A549 (cell line): ENCODE measurements at places on chromosomes 5 and 9.

GRCh38 chr9:125262294-125262991, 817 bp downstream of the GAPVD1 start:
- no peak for DNase-seq

GRCh38 chr5:56422076-56422762, 189.1 kb upstream of the ANKRD55 start:
- DNase-seq: no peak

- peak; percentile 81 for DNase-seq
These were observed 186.9 kb upstream of the TRIM32 start for GRCh38 chr9:116499986-116500871.

DNA sequence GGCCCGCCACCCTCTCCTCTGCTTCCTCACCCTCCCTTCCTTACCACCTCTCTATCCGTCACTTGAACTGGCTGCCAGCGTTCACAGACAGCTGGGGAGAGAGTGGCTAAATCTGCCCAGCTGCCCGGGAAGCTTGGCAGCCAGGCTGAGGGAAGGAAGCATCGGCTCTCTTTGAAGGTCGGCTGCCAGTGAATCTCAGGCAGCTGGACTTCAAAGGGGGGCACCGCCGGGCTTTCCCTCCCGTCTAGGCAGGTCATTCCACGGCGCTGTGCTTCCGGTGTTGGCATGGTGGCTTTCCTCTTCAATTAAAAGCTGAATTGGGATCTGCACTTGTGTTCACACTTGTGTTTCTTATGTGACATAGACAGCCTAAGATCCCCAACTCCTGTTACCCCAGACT, 174.0 kb downstream of the GDNF start:
- DNase-seq: no peak

GRCh38 chr9:110308633-110309038, 29.0 kb downstream of the TXNDC8 start:
- no peak for DNase-seq

DNA sequence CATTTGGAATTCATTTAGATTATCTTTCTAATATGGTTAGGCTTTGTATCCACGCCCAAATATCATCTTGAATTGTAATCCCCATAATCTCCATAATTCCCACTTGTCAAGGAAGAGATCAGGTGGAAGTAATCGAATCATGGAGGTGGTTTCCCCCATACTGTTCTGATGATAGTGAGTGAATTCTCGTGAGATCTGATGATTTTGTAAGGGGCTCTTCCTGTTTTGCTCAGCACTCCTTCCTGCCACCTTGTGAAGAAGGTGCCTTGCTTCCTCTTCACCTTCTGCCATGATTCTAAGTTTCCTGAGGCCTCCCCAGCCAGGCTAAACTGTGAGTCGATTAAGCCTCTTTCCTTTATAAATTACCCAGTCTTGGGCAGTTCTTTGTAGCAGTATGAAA, 527.5 kb upstream of the ARRDC3 start:
- no peak for DNase-seq

DNA sequence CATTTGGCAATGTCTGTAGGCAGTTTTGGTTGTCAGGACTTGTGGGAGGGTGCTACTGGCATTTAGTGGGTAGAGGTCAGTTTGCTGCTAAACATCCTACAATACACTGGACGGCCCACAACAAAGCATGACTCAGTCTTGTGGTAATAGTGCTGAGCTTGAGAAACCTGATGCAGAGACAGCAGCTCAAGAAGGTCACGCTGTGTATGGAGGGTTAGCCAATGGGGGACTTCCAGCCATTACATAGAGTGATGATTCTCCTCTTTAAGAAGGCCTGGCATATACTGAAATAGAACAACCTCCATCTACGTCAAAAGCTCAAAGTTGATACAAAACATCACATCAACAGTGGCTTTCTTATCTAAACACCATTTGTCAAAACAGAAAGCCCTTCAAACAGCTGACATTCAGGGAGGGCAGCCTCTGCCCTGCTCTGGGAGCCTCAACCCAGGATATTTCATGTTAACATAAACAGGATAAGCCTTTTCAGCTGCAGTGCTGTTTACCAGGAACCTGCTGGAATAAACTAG, 143.0 kb downstream of the GPBP1 start:
- DNase-seq: peak; percentile 7

DNA sequence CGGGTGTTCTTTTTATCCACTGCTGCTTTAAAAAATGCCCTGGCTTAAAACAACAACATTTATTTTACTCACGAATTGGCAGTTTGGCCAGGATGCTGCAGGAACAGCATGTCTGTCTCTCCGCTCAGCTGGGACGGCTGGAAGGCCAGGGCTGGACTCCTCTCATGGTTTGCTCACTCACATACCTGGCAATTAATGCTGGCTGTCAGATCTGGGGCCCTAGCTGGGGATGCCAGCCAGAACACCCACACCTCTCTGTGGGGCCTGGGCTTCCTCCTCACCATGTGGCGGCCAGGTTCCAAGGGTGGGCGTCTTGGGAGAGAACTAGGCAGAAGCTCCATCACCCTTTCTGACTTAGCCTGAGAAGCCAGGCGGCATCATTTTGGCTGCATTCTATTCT, 189.1 kb upstream of the IL12B start:
- DNase-seq: no peak

DNA sequence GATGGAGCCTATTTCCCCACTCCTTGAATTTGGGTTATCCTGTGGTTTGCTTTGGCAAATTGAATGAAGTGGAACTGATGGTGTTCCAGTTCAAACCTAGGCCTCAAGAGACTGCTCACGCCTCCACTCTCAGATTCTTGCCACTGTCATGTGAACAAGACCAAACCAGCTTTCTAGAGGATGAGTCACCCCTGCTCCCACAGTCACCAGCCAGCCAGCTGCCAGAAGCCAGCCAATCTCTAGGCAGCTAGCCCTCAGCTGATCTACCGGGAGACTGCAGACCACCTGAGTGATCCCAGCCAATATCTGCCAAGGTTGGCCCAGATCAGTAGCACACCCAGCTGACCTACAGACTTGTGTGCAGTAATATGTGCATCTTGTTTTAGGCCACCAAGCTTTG, 300.6 kb downstream of the TMEM38B start:
- DNase-seq: peak; percentile 11

DNA sequence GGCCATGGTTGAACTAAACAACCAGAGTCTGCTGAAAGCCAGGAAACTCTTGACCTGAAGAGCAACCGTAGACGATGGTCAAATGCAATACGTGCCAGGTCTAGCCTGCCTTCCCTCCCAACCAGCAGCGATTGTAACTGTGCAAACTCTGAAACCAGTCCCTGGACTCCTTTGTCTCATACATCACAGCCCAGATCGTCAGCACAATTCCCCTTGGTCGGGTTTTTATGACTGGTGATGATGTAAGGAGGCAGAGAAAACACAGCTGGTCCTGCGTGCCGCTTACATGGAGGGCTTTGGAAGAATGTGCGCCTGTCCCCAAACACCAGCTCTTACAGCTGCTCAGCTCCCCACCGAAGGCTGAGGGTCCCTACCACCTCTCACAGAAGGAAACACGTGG, 24.6 kb downstream of the SMIM23 start:
- no peak for DNase-seq

- DNase-seq: no peak
These were observed 407.0 kb downstream of the ENC1 start for GRCh38 chr5:74233571-74233970.

DNA sequence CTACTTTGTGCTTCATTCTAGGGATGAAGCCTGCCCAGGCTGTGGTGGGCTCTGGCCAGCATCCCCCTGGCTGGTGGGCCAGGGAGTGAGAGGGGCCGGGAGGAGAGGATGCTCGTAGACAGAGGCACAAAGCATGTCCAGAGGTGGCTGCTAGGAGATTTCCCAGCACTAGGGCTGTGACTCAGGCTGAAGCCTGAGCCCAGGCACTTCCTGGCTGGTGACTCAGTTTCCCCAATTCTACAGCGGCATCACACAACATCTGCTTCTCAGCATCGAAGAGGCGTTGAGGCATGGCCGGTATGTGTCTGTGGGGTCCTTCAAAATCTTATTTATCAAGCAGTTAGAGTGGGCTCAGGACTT, 55.6 kb downstream of the DUSP1 start:
- DNase-seq: no peak

GRCh38 chr9:23907343-23907742, 81.3 kb upstream of the ELAVL2 start:
- DNase-seq: no peak

- DNase-seq: no peak
These were observed 1.4 kb downstream of the CMYA5 start for GRCh38 chr5:79691007-79691406.

DNA sequence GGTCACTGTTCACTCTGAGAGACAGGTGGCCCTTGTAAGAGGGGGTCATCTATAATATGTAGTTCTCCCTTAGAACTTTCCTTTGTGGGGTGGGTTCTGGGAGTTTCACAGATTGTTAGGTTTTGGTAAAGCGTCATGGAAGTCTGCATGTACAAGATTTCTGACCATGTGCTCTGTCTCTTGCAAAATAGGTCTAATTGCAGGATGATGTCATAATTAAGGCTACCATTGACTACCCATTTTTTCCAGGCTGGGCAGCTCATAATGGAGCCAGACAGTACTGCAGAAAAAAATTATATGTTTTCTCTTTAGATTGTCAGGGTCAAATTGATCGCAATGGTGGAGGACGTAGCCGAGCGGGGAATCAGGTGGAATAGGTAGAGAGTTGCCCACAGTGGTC, 3.7 kb upstream of the GM2A start:
- no peak for DNase-seq

- DNase-seq: no peak
These were observed 58.5 kb upstream of the CLINT1 start for GRCh38 chr5:157917491-157917890.

GRCh38 chr5:78509884-78510769, 138.4 kb downstream of the LHFPL2 start:
- no peak for DNase-seq

DNA sequence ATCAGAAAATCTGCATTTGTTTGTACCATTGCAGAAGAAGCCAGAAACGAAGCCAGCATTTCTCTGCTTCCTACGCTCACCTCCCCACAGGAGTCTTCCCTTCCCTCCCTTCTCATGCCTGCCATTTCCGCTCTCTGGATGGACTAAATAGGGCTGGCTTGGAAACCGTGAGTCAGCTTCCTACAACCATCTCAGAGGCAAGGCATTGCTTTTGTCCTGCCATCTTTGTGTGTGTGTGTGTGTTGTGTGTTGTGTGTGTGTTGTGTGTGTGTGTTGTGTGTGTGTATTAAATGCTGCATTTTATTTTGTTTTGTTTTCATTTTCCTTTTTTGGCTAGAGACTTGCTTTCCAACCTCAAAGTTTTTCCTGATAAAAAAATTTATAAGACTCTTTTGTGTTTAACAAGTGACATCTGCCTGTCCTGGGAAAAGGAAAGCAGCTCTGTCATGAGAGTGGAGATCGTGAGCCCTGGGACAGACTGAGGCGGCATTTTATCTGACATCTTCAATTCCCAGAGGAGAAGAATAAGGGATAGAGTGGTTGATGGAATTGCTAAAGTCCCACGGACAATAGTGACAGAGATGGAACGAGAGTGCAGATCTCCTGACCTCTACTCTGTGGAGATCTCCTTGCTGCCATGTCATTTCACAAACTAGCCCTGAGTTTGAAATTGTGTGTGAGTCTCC, 7.5 kb upstream of the EGFLAM start:
- no peak for DNase-seq

- DNase-seq: peak; percentile 10
These were observed 54.6 kb upstream of the POU4F3 start for GRCh38 chr5:146284016-146284415.

- no peak for DNase-seq
These were observed 159.1 kb upstream of the ACOT12 start for GRCh38 chr5:81552852-81553566.

- DNase-seq: no peak
These were observed 21.8 kb downstream of the IRF1 start for GRCh38 chr5:132468656-132469379.

- DNase-seq: no peak
These were observed 75.0 kb downstream of the TNC start for GRCh38 chr9:115042781-115043509.

DNA sequence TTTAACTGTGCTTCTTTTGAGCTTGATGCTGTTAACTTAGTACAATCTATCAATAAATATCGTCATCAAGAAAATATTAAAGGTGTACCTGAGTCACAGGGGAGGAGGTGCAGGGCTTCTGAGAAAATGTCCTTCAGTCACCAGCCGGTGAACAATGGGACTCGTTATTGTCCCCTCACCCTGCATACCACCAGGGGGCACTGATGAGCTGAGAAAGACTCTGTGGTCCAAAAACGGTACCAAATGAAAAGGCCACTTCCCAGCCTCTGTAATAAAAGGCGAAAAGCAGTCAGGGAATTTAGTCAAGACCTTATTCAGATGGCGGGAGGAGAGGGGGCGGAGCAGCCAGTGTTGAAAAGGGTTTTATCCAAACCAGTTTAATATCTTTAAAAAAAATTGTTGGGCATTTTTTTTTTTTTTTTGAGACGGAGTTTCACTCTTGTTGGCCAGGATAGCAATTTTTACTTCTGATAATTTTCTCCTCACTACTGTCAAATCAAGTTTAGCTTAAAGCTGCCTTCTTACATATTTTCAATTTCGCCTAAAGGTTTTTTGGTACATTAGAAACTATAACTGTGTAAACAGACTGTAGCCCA, 271.9 kb upstream of the ADAMTS16 start:
- DNase-seq: peak; percentile 76

DNA sequence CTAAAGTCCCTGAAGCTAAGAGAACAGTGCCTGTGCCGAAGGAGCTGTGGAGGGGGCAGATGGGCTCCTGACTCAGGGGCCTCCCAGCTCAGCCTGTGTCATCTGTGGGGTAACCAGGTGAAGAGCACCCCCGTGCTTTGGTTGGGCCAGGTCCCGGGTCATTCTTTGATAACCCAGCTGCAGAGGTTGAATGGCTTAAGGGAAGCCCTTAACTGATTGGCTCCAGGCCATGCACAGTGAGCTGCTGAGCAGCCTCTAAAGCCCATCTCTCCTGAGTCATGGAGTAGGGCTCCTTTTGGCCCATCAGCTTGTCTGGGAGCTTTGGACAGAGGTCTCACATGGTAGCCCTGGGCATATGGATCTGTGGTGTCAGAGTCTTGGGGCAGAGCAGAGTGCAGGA, 28.7 kb downstream of the COL27A1 start:
- DNase-seq: no peak

- DNase-seq: no peak
These were observed 32.7 kb upstream of the TXNDC8 start for GRCh38 chr9:110370315-110370714.

DNA sequence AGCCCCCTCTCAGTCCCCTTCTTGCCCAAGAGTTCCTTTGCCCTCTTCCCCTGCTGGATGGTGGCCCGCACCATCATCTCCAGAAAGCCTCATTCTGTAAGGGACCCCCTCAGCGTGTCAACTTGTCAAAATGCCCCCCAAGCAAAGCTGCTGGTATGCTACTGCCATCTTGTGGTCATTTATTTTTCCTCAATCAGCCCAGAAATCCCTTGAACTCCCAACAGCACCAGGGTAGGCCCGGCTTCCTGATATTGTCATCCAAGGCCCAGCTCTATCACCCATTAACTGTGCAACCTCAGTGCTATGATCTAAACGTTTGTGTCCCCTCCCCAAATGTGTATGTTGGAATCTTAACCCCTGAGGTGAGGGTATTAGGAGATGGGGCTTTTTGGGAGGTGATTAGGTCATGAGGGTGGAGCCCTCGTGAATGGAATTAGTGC, 53.2 kb upstream of the FBXW11 start:
- DNase-seq: no peak

- DNase-seq: peak; percentile 19
These were observed 58.4 kb downstream of the APC start for GRCh38 chr5:112795944-112796678.
